ENCODE measurements at places on chromosomes 12 and 14. TPM values are rescaled to one million over a fixed set of nuclear protein-coding genes. Genes with fewer than 3 reads are reported as not detected.

GRCh38 chr14:67680121-67680602, 5.7 kb upstream of the VTI1B start:
- DNase-seq = peak; percentile 72

DNA sequence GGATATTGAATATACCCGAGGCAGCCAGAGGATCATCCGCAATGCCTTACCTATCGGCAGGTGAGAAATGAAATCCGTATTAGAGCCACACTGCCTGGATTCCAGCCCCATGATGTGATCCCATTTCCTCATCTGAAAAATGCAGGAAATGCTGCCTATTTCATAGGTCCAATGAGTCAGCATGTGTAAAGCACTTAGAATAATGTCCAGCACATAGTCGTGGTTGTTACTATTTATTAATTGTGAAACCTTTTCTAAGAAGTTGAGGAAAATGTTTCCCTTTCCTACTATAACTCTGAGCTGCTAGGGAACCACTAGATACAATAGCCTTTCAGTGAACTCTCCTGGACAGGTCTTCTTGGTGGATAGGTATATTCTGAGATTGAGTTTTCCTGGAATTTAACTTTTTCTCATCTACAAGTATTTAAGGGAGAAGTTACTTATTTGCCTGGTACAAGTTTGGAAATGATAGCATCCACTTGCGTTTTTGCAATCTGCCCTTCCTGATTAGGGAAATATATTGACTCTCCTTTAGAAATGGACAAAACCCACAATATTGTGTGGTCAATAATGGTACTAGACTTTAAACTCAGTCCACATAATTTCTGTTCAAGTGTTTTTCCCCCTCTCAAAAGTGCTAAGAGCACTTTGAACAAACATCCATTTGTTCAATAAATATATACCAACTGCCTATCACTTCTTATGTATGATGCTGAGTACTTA, 12.2 kb downstream of the POLR3B start:
- no peak for DNase-seq

Gene KRT73
- not detected for total RNA-seq

DNA sequence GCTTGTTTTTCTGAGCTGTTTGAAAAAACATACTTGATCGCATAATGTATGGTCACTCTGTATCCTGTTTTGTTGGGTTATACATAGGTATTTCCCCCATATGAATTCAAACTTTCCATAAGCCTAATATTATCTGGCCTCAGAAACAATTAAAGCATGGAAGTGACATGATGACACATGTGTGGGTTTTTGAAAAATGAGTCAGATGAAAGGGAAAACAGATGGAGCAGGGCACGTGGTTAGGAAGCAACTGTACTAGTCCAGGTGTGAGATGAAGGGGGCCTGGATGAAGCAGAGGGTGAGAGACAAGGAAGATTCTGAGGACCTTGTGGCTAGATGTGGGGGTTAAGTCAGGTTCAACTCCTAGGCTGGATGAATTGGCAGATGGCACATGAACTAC, 92.7 kb upstream of the DNM1L start:
- DNase-seq = no peak

DNA sequence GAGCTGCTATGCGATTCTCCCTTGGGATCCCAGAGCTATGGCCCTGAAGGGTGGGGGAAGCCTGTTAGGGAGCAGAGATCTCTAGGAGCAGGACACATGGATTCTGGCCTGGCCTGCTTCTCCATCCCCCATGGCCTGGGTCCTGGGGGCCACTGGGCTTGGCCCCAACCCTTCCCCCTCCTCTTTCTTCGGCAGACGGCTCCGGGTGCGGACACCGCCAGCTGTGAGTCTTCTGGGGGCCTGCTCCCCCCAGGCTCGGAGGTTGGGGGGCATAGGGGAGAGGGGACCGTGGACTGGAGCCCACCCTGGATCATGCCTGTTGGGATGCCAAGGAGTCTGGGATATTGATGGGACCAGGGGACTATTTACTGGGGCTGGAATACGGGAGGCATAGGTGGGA, 9.0 kb downstream of the PRPF40B start:
- no peak for DNase-seq

Gene GALNT16
- 0.35 TPM for total RNA-seq

GRCh38 chr14:78005325-78005724, 164.8 kb upstream of the NRXN3 start:
- DNase-seq = peak; percentile 46

Gene TMEM117
- 0.63 TPM for total RNA-seq

Measured in activated CD8-positive, alpha-beta memory T cell treated with anti-CD3 and anti-CD28 coated beads, Interleukin-2, amount 10 ng/mL, durations not matched to agents 7 days and 5 days (primary cell).